H1 (cell line): ENCODE measurements at places on chromosomes 1 and 21. TPM values are rescaled to one million over a fixed set of nuclear protein-coding genes. Genes with fewer than 3 reads are reported as not detected.

DNA sequence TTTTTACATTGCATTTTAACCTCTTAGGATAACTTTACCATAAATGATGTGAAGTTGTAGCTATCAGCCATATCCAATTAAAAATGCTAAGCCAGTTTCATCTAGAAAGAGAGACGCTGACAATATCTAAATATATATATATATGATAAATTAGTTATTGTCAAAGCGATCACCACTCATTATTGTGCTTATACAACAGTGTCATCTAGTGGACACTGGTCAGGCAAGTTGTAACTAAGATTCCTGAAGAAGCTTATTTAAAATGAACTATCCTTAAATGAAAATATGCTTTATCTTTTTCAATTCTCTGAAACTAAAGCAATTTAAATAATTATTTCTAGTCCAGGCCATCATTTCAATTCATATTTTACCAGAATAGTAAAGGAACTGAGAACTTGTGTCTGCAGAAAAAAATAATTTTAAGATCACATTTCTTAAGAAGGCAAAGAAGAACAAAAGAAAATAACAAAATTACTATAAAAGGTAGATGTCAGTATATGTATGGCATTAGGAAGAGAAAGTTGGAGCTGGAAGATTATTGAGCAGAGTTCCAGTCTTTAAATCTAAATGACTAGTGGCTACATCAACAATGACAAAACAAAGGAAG, 193.3 kb upstream of the SNX7 start:
- no peak for DNase-seq

GRCh38 chr1:176199707-176200106, 7.4 kb downstream of the COP1 start:
- DNase-seq = no peak

- no peak for DNase-seq
Measured at GRCh38 chr1:160158031-160158430, 6.6 kb downstream of the ATP1A4 start.

- no peak for DNase-seq
Measured at GRCh38 chr1:183240526-183240825, 54.4 kb downstream of the LAMC2 start.

DNA sequence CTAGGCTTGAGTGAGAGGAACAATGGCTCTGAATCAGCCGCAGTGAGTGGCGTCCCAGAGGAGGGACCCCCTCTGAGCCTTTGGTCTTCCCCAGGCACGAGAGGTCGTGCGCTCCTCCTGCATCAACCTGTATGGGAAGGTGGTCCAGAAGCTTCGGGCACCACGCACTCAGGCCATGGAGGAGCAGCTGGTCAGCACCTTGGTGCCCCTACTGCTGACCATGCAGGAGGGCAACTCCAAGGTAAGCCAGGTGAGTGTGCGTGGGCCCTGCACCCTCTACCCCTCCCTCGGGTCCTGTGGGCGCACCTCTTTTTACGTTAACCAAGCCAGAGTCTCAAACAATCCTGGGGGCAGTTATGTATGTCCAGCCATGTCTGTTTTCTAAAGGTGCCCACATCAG, 13.7 kb upstream of the TTC4 start:
- no peak for DNase-seq

- DNase-seq = no peak
Measured at GRCh38 chr1:72178266-72178665, 104.1 kb downstream of the NEGR1 start.

GRCh38 chr1:214570442-214570841, 19.0 kb upstream of the PTPN14 start:
- DNase-seq = no peak

DNA sequence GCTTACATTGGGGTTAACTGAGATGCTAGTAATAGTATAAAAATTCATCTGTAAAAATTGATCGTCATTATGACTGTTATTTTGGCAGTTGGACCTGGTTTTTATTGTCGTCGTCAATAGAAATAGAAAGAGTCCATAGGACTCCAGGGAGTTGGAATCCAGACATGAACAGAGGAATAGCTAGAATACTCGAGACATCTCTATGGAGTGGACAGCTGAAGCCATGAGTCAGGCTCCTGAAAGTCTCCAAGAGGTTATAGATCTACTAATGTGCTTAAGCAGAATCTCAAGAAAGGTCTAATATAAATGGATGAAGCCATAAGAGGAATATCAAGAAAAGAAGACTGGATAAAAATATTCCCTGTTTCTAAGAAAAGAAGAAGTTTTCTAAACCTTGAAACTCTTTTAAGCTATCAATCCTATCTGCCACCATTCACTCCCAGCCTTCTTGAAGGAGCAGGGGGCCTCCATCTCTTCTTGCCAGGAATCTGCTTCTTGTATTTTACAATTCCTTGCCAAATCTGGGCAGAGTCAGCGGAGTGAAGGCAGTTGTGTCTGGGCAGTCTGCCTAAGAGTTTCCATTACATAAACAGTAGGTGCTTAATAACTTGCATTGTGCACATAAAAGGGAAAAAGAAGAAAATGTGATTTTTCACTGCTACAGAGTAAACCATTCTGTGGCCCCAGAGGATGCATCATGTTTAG, 163.3 kb downstream of the ST6GALNAC5 start:
- no peak for DNase-seq

- no peak for DNase-seq
Measured at GRCh38 chr1:2628191-2628932, 4.5 kb downstream of the MMEL1 start.

DNA sequence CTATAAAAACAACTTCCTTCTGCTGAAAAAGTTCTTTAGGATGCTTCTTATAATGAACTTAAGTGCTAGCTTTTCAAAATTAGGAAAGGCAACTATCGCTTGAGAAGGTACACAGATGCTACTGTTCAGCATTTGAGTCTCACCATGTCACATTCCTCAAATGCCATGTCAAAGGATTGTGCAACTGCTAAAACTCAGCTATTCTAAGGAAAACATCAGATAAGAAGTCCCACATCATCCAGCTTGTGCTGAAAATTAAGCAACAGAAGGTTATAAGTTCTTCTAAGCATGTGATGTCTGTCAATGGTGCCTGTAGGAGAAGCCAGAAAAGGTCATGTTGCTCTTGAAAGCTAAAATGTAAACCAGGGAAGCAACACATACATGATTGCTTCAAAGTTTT, 36.5 kb downstream of the MCOLN2 start:
- DNase-seq = no peak

DNA sequence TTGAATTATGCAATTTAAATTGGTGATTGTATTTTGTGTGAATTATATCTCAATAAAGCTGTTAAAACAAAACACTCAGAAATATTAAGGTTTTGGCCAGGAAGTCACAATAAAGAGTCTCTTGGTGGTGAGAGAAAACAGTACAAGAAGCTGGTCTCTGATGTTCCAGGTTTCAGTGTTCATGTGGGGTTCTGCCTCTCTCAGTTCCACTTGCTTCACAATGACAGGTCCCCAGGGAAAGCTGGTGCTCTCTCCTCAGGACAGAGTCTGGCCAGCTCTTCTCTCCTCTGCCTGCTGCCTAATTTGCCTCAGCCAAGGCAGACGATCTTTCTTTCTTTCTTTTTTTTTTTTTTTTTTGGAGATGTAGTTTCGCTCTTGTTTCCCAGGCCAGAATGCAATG, 342.9 kb upstream of the PLXNA2 start:
- DNase-seq = no peak

GRCh38 chr1:24516506-24516905, 13.9 kb downstream of the RCAN3 start:
- no peak for DNase-seq

DNA sequence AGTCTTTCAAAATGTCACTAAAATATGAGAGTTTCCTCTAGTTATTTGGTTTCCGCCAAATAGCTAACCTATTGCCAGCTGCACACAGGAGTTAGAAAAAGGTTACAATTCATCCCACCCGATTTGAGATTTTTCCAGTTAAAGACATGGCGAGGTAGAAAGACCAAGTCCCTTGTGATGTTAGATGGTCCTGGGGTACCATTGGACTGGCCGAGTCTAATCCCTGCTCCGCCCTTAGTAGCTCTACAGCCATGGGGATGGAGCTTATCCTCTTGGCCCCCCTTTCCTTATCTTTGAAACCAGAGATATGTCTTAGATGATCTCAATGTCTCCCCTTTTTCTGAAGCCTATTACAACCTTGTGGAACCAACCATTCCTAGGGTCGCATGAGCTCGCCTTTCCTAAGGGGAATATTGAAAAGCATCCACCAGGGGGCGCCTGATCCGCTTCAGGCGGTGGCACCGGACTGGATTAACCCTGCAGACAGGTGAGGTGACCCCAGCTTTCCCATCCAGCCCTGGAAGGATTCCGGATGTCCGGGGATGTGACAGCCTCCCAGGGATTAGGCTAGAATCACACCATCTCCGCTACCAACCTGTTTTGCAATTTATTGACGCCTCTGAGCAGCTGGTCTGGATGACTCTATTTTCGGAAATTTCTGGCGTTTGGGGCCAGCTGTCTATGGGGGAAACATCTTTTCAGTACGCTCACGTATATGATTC, 68.3 kb upstream of the SIM2 start:
- DNase-seq = peak; percentile 96

DNA sequence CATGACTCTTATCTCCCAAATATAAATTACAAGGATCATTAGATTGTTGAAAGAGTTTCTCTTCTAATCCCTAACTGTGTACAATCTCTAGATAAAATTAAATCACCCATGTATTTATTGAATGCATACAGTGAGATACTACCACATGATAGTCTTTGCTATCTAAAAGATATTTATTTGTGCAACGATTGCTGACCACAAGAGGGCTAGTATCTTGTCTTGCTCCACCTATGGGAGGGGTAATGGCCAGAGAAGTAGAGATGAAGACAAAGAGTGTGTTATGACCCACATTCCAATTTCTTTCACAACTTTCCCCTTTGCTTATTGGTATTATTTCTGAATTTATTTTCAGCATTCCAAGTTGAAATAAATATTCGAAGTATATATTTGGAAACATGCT, 13.7 kb downstream of the PYHIN1 start:
- DNase-seq = no peak

GRCh38 chr21:45943630-45944540, 37.7 kb upstream of the COL6A1 start:
- DNase-seq = no peak

Gene ATAD3A
- 28.3 and 46.7 TPM in 2 replicates for polyA plus RNA-seq

Gene NVL
- polyA plus RNA-seq = 15.1 and 22.7 TPM in 2 replicates

Gene KIAA1614
- polyA plus RNA-seq = 1.3 and 1.9 TPM in 2 replicates

Gene SPRR2A
- polyA plus RNA-seq = not detected in 2 replicates

Gene TRIM67
- under 0.01 TPM in 1 of 2 replicates, not detected in the other for polyA plus RNA-seq

Gene CFHR1
- polyA plus RNA-seq = not detected in 2 replicates

Gene IL10
- polyA plus RNA-seq = not detected in 2 replicates

Gene KCNJ9
- polyA plus RNA-seq = 0.02 and 0.11 TPM in 2 replicates

Gene ERICH3
- 0.02 TPM in 1 of 2 replicates, not detected in the other for polyA plus RNA-seq

Gene THEM5
- not detected in 2 replicates for polyA plus RNA-seq

Gene GPATCH4
- 19.3 and 20.5 TPM in 2 replicates for polyA plus RNA-seq
